Central memory CD8-positive, alpha-beta T cell (primary cell): ENCODE measurements at places on chromosomes 2 and 18.

DNA sequence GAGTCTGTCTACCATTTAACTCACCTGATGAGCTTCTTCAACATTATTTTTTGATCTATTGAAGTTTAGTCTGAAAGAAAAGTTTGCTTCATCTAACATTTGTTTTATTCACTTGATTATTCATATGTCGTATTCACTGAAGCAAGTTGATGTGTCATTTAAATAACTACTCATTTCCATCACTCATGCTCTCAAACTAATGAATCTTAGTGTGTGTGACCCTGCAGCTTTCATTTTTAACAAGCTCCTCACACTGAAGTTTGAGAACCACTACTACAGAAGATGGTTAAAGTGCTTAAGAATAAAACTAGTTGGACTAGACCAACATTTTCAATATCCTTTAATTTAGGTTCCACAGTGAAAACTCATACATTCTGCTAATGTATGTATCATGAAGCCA lies 1.8 kb upstream of the ABI2 start:
- H3K4me1 ChIP-seq, result peaks cover 25% of the 10 kb centered on the region
- no peaks in the 10 kb centered on the region for H3K27me3 ChIP-seq
- DNase-seq, result no peak

DNA sequence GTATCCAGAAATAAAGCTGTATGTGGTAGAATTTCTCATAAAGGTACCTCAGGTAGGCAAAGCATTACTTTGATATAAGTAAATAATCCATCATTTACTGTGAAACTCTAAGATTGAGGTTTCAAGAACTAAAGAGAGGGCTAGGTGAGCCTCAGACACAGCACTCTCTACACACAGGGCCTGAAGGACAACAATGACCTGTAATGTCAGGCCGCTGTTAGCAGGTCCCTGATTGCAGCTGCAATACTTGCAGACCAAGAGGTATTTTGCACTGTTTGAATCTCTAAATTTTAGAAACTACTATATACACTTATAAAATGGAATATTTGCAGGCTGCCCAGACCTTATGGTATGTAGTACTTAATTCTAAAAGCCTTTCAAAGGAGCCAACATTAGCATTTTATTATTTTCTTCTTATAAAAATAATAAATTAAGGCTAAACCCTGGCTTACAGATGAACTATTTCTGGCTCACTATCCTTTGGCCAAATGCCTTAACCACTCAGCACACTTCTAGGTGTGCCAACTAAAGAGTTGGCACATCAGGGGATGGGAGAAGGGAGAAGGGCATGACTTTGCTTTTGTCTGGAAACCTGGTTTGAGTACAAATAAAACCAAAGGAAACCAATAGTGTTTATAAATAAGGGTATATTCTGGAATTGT lies 66.7 kb upstream of the SLC39A10 start:
- H3K27me3 ChIP-seq, result no peaks in the 10 kb centered on the region
- no peak for DNase-seq
- no peak overlapping the region for H3K4me3 ChIP-seq
- no peak overlapping the region for H3K27ac ChIP-seq
- H3K4me1 ChIP-seq, result no peaks in the 10 kb centered on the region
- H3K36me3 ChIP-seq, result no peaks in the 10 kb centered on the region

DNA sequence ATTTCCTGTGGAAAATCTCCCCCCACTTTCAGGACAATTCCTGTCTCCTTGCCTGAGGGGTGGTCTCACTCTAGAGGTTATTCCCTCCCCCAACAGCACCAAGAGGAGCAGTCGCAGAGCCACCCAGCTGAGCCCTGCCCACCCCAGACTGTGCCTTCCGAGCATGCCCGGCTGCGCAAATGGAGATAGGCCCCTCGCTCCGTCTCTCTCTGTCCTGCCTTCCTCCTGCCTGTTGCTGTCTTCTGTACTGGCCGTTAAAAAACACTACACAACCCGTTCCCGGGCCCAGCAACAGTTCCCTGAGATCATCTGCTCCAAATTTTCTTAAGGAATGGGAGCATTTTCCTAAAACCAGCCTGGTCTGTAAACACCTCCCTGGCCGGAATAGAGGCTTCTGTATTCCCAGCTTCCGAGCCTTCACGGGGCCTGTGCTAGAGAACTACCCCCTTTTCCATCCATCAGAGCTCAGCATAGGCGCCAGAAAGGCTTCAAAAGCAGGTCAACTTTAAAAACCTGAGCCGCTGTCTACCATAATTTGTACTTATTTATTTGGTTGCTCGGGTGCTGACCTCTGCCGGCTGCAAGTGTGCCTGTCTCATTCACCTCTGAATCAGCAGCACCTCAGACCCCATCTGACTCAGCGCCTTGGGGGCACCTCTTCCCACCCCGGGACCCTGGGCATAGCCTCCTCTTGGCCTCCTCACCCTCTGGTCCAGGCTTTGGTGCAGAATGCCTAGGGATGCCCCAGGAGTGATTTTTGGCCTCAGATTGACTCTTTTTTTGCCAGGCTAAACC lies 159.4 kb downstream of the PXDN start:
- no peak overlapping the region for H3K4me3 ChIP-seq
- H3K27me3 ChIP-seq, result peaks cover 11% of the 10 kb centered on the region
- DNase-seq, result no peak
- no peak overlapping the region for H3K27ac ChIP-seq

DNA sequence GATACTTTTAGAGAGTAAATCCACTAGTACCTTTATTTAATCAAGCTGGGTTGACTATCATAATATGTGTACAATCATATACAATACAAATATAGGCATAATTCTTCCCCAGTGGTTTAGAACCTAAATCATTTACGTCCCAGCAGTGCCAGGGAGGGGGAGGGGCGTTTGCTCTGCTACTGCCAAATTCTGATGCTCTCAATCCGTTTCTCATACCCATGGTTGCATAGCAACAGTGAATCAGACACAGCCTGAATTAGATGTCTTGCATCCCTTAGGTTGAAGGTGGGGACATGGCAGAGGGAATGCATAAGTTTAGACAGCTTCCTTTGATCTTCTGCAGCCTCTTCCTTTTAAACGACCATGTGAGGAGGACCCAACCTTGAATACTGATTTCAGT lies 135.4 kb downstream of the ABCA12 start:
- H3K4me1 ChIP-seq, result no peaks in the 10 kb centered on the region
- no peaks in the 10 kb centered on the region for H3K27me3 ChIP-seq
- H3K36me3 ChIP-seq, result no peaks in the 10 kb centered on the region
- H3K4me3 ChIP-seq, result no peak overlapping the region
- H3K27ac ChIP-seq, result no peak overlapping the region

- no peak for DNase-seq
- H3K27ac ChIP-seq, result no peak overlapping the region
Observed at GRCh38 chr2:102313471-102313870, 2.1 kb downstream of the IL1RL1 start.

GRCh38 chr2:164840930-164841718 lies 499 bp downstream of the COBLL1 start:
- DNase-seq, result no peak
- H3K27ac ChIP-seq, result no peak overlapping the region
- no peaks in the 10 kb centered on the region for H3K36me3 ChIP-seq
- no peaks in the 10 kb centered on the region for H3K4me1 ChIP-seq

GRCh38 chr2:115083225-115083624 lies 640.8 kb downstream of the DPP10 start:
- H3K36me3 ChIP-seq, result peaks cover 2% of the 10 kb centered on the region
- DNase-seq, result no peak
- H3K4me1 ChIP-seq, result no peaks in the 10 kb centered on the region
- no peak overlapping the region for H3K27ac ChIP-seq
- no peak overlapping the region for H3K4me3 ChIP-seq

DNA sequence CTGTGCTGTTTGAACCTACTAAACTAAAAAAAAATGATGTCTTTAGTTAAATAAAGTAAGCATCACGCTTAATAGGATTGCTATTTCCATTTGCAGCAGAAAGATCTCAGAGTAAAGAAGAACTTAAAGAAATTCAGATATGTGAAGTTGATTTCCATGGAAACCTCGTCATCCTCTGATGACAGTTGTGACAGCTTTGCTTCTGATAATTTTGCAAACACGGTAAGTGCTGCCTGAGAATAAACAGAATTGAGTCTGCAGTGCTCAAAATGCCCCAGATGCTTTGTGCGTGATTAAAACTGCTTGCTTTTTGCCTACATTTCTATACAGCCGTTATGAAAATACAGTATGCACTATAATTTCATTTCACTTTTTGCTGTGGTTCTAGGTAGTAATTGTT lies 3.9 kb downstream of the CDCA7 start:
- DNase-seq, result no peak
- peaks cover 6% of the 10 kb centered on the region for H3K36me3 ChIP-seq
- no peak overlapping the region for H3K4me3 ChIP-seq
- peaks cover 37% of the 10 kb centered on the region for H3K27me3 ChIP-seq

DNA sequence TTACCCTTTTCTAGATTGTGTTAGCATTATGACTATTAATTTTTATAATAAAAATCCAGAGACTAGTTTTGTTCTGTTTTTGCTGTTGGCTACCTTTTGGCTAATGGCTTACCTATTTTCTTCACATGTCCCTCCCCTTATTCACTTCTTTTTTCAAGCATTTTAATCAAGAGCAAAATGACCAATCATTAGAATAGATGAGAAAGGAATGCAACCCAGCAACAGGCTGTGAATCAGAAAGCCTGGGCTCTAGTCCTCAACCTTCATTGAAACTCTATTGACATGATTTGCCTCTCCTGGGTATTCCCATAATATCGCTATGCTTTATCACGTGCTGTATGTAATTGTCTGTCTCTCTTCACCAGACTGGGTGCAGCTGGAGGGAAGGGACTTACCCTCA lies 370.1 kb downstream of the IRS1 start:
- DNase-seq, result no peak
- H3K4me3 ChIP-seq, result no peak overlapping the region
- no peaks in the 10 kb centered on the region for H3K4me1 ChIP-seq
- no peak overlapping the region for H3K27ac ChIP-seq

DNA sequence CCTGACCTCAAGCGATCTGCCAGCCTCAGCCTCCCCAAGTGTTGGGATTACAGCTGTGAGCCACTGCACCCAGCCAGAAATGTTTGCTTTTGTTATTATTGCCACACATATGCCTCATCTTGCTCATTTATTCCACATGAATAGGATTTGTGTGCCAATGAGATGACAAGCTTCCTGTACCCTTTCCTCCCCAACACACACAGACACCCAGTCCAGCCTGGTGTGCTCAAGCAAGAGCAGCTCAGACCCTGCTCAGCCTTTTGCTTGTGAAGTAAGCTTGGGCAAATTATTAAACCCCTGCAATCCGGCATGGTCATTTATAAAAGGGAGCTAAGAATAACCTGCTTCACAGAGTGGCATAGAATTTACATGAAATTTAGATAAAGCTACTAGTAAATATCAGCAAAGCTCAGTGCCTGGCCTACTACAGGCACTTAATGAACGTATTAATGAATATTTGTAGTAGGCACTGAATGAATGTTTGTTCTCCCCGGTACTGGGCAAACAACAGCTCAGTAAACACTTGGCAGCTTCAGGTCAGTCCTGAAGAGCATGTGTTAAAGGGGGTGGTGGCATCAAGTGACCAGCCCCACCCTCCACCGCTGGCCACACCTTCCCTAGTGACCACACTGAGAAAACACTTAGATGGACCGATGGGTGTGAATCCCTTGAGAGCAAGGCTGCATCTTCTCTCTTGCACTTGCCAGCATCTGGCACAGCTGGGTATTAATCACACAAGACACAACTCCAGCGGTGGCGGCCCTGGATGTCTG lies 280.2 kb downstream of the SRBD1 start:
- DNase-seq, result no peak
- peaks cover 30% of the 10 kb centered on the region for H3K27me3 ChIP-seq
- no peaks in the 10 kb centered on the region for H3K4me1 ChIP-seq

DNA sequence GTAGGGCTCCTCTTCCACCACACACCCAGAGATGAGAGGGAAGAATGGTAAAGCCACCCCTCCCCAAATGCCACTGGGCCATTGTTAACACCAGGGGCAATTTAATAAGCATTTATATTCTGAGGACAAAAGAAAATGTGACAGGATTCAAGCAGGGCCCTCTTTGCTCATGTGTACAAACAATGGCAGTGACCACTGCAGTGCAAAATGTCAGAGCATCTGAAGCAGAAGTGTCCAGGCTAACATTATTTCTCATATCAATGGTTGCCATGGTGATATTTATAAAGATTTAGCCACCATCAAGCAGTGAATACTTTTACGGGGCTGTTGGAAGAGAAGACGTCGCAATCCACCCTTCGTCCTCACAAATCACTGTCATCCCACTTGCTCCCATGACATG lies 10.8 kb upstream of the EPB41L3 start:
- no peak overlapping the region for H3K4me3 ChIP-seq
- no peaks in the 10 kb centered on the region for H3K36me3 ChIP-seq
- DNase-seq, result no peak
- no peak overlapping the region for H3K27ac ChIP-seq

GRCh38 chr2:65430603-65431420 lies 1.6 kb downstream of the SPRED2 start:
- H3K27ac ChIP-seq, result peak overlapping the region; percentile 8
- H3K4me1 ChIP-seq, result peaks cover 21% of the 10 kb centered on the region
- H3K4me3 ChIP-seq, result peak overlapping the region; percentile 92
- peaks cover 5% of the 10 kb centered on the region for H3K36me3 ChIP-seq
- peak; percentile 57 for DNase-seq
